ENCODE measurements at places on chromosomes 6 and 20. TPM values are rescaled to one million over a fixed set of nuclear protein-coding genes. Genes with fewer than 3 reads are reported as not detected.

CASP8AP2 gene
- 19.5 TPM for total RNA-seq

MPIG6B gene
- total RNA-seq: 0.14 TPM

HTR1B gene
- total RNA-seq: not detected

TBXT gene
- not detected for total RNA-seq

ZC2HC1B gene
- not detected for total RNA-seq

VGLL2 gene
- not detected for total RNA-seq

PHACTR3 gene
- 2.9 TPM for total RNA-seq

GMNN gene
- total RNA-seq: 66.5 TPM

COL9A3 gene
- 4.1 TPM for total RNA-seq

DLK2 gene
- total RNA-seq: 1.5 TPM

PACSIN1 gene
- total RNA-seq: 1.7 TPM

GHRH gene
- total RNA-seq: 14.4 TPM

SYCP2L gene
- total RNA-seq: 0.99 TPM

FOXA2 gene
- not detected for total RNA-seq

F13A1 gene
- total RNA-seq: 24.3 TPM

MUC22 gene
- 0.05 TPM for total RNA-seq

CST5 gene
- not detected for total RNA-seq

DNA sequence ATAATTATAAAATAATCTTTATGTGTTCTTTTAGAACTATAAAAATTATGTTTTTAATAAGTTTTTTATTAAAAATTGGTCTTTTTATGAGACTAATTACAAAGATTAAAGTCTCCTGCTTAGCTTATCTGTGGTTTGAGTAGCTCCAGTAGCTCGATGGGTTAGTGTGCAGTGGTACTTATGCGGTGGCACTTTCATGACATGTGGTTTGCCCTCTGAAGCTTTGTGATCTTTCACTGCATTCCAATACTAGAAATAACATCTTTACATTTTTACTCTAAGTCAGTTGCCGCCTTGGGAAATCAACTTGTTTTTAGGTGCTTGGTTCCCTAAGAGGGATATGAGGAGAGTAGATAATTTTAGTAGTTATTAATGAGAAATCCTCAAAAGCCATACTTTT lies 699.5 kb upstream of the FLRT3 start:
- peak; percentile 55 for DNase-seq

DNA sequence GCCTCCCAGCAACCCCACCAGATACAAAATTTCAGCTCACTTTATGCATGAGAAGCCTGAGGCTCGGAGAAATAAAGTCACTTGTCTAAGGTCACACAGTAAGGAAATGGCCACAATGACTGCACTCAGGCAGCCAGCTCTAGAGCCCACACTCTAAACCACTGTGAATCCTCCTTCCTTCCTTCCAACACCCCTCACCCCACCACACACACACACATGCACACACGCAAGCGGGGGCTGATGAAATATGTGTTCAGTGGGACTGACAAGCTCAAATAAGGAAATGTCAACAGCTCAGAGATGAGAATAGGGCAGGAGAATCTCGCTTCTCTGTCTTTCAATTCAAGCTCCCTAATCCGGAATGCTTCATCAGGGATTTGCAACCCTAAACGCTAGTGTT lies 6.0 kb upstream of the BPIFA1 start:
- no peak for DNase-seq

GRCh38 chr6:88734544-88734943 lies 228.9 kb downstream of the RNGTT start:
- DNase-seq: no peak

GRCh38 chr6:35081426-35081851 lies 59.7 kb downstream of the TCP11 start:
- no peak for DNase-seq

GRCh38 chr6:1390133-1390945 lies 963 bp downstream of the FOXF2 start:
- peak; percentile 25 for DNase-seq

GRCh38 chr6:37537548-37537947 lies 37.9 kb upstream of the CCDC167 start:
- DNase-seq: no peak

GRCh38 chr20:47236639-47236900 lies 119.9 kb downstream of the ZMYND8 start:
- DNase-seq: no peak

DNA sequence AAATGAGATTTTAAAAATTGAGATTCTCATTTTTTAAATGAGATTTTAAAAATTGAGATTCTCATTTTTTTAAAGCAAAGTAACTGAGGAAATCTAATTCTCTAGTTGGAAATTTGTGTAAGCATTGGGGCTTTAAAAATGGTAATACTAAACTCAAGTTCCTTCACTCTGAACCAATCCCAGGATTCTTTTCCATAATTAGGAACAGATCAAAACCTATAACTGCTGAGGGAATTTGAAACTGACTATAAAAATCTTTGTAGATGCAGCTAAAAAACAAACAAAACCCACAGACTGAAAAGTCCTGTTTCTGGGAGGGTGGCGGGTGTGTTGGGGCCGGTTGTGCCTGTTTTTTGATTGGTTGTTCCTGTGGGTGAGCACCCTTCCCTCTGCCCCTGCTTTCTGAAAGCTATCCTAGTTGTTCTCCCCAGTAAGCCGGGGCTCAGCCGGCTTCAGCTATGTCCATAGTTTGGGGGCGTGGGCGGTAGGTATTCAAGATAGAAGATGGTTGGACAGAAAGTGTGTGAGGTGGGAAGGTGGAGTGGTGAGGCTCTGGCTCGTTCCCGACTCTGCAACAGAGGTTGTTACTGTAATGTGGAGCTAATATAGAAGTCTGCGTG lies 49.3 kb downstream of the GFRA4 start:
- no peak for DNase-seq

GRCh38 chr6:26660000-26660361 lies 435 bp upstream of the ZNF322 start:
- DNase-seq: peak; percentile 27

DNA sequence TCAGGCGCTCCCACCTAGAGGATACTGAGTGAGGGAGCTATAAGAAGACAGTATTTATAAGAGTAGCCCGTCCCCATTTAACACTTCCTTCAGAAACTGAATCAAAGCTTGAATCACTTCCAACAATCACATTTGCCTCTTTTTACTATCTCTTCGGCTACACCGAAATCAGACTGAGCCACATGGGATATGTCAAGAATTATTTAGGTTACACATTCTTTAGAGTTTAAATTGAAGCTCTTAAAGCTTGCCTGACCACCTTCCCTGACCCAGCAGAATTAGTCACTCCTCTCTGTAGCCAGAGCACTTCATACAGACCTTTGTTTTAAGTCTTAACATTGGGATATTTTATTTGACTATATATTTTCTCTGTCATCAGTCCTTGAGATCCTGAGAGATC lies 163.7 kb downstream of the MAFB start:
- DNase-seq: no peak

- no peak for DNase-seq
Measured at GRCh38 chr20:49980140-49981008, 2.4 kb upstream of the SNAI1 start.

DNA sequence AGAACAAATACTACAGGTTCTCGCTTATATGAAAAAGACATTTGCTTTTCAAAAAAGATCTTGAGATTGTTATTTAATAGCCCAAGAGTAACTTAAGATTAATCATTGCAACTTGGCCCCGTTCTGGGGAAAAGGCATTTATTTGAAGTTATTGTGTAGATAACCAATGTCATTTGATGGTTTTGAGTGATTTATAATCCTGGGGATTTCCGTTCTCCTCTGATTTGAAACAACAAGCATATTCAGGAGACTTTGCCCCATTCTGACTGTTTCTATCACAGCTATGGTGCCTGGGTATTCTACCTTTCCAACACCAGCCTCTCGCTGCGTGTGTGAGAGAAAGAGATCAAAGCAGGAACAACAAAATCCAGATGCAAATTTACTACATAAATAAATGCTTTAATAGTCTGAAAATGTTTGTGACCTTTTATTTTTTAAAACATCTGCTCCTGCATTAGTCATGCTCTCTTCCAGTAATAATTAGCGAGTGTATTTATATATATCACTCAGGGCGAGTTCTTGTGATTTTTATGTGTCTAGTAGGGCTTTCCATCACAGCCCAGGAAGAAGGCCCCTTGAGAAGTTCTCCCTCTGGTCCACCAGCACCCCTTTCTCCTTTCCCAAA lies 197.9 kb upstream of the FOXQ1 start:
- DNase-seq: no peak

DNA sequence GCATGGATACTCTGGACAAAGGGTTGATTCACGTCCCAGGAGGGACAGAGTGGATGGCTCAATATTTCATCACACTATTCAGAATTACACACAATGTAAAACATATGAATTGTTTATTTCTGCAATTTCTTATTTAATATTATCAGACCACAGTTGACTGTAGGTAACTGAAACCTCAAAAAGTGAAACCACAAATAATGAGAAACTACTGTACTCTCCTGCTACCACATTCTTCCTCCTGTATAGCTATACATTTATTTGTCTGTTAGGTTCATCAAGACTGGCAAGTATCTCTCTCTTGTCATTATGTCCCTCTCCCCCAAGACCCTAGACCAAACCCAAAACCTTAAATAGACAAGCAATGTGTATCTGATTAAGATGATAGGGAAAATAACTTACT lies 60.0 kb downstream of the SYCP2 start:
- DNase-seq: no peak

GRCh38 chr6:127348028-127348661 lies 4.7 kb upstream of the ECHDC1 start:
- DNase-seq: no peak

DNA sequence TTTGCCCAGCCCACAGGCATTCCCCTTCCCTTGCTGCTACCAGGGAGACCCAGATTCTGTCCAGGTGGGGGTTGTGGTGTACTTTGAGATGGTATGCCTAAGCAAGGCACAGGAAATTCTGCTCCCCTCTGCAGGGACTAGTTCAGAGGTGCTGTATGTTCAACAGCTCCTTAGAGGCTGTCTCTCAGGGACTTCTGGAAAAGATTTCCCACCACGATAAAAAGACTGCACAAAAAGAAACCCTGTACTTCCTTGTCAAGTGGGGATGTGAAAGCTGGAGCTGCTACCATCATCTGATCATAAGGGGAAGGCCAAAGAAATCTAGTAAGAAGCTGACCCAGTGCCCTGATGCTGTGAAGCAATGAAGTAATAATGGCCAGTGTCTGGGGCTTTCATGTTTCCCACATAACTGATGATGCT lies 51.5 kb upstream of the SMIM29 start:
- no peak for DNase-seq

GRCh38 chr6:12010635-12011275 lies 1.4 kb upstream of the HIVEP1 start:
- no peak for DNase-seq

- DNase-seq: no peak
Measured at GRCh38 chr6:112183271-112183671, 71.1 kb downstream of the LAMA4 start.

- no peak for DNase-seq
Measured at GRCh38 chr6:45502456-45502855, 124.7 kb upstream of the SUPT3H start.

DNA sequence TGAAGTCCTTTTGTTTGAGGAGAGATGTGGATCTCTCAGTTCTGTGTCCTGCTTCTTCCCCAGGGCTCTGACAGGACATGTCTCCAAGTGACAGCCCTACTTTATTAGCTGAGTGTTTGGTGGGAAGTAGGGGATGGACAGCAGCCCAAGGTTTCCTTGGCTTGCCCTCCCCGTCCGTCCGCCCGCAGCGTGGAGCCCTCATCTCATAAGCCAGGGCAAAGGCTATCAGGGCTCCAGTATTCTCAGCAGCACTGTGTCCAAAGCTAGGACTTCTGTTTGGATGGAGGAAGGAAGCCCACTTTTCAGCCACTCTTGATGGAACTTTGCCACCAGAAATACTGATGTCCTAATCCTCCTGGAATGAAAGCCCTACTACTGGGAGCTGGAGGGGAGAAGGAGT lies 13.6 kb downstream of the CDC5L start:
- DNase-seq: no peak

GRCh38 chr6:124885171-124885570 lies 77.1 kb upstream of the RNF217 start:
- DNase-seq: no peak

GRCh38 chr6:104959026-104959858 lies 2.3 kb downstream of the LIN28B start:
- no peak for DNase-seq

- no peak for DNase-seq
Measured at GRCh38 chr6:170156448-170157375, 134.2 kb downstream of the DLL1 start.

DNA sequence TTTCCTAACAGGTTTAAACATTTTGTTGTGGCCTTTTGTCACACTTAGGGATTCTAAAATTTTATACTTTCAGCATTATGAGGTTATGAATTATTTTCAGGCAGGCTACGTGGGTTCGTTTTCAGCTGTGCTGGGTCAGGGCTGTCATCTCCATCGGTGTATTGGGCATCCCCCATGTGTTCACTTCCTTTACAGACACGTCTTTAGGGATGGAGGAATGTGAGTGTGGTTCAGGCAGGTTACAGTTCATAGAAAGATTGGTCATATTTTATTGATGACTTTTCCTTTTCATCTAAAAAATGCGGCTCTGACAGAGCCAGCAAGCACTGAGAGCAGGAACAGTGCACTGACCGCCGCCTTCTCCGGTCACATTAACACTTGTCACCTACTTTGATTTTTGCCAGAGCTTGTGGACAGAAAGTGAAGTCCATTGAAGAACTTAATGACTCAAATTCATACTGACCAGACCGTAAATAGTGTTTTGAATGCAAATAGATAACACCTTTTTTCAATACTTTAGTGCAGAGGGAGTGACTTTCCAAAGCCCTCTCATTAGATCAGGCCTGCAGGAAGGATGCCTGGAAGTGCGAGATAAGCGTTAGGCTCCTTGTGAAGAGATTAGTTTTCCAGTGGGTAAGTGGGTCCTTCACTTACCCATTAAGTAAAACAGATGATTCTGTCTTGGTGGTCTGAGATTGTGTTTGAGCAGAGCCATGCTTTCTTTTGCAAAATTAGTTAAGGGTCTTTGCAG lies 113.1 kb downstream of the TIAM2 start:
- no peak for DNase-seq

DNA sequence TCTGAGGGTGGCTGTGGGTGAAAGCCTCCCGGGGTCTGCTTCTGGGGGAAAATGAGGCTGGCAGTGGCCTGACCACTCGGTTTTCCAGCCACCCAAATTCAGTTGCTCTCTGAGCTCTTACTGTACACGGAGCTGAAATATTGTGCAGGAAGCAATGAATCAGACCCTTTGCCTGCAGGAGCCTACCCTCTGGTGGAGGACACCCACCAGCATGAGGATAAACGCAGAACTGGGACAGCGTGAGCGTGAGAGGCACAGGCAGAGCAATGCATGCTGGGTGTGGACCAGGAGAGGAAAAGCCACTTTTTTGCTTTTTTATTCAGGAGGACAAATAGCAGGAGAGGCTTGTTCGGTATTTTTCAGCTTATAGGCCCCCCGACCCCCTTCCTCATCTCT lies 298.0 kb downstream of the QKI start:
- no peak for DNase-seq

DNA sequence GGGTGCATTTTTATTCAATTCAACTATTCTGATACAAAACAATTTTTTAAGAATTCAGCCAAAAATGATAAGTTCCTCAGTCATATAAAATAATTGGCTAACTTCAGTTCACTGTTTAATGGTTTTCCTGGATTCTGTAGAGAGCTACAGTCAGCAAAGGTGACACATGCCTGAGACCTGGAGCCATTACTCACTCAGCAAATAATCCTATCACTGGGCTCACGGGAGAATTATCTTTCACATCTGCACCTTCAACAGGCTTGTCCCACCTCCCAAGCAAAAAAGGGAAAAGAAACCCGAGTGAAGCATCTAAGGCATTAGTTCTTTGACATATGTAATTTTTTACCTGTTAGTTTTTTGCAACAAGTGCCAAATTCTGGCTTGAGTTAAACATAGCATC lies 34.9 kb upstream of the FOXA2 start:
- DNase-seq: no peak

GRCh38 chr20:24732076-24732475 lies 217.0 kb upstream of the CST7 start:
- no peak for DNase-seq

All from thymus (tissue), 14 donors.